Activated CD4-positive, alpha-beta T cell treated with anti-CD3 and anti-CD28 coated beads, Interleukin-2, amount 50 U/mL, for 1 hour (primary cell): ENCODE measurements at places on chromosomes 13 and 19.

GRCh38 chr19:6587093-6587820 is 3.7 kb downstream of the CD70 start:
- no peak for DNase-seq

GRCh38 chr19:53892981-53893325 is 11.0 kb downstream of the PRKCG start:
- no peak for DNase-seq

DNA sequence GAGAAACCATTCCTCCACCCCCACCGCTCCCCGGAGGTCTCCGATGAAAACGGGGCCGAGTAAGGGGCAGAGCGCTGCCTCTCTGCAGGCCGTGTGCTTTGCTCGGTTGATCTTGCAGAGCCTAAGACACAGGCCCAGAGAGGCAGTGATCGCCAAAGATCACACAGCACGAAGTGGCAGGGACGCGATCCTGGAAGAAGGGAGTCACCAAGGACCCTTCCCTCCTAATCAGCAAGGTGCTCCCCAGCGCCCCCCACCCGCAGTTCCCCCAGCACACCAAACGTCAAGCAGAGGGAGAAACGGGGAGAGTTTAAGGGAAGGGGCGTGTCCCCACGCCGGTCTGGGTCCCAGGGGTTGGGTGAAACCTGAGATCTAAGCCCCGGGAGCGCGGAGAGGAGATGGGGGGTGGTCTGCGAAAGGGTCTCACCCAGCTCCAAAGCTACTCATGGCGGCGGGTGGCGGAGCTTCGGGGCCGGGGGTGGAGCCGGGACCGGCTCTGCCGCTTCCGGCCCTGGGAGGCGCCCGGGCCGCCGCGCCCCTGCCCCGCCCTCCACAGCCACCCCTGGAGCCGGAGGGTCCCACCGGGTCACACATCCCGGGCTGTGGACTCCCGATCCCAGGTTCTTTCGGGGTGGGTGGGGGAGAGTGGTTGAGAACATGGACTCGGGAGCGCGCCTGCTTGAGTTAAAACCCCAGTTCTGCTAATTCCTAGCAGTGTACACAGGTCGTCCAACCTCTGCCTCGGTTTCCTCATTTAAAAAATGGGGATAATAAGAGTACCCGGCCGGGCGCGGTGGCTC is at the start of gene EML2:
Gene EML2, minus strand, starts transcription at position 468 of the 800 bp plus-strand sequence. Its CDS starts 21 bp downstream, at position 447.
- peak; percentile 47 for DNase-seq

DNA sequence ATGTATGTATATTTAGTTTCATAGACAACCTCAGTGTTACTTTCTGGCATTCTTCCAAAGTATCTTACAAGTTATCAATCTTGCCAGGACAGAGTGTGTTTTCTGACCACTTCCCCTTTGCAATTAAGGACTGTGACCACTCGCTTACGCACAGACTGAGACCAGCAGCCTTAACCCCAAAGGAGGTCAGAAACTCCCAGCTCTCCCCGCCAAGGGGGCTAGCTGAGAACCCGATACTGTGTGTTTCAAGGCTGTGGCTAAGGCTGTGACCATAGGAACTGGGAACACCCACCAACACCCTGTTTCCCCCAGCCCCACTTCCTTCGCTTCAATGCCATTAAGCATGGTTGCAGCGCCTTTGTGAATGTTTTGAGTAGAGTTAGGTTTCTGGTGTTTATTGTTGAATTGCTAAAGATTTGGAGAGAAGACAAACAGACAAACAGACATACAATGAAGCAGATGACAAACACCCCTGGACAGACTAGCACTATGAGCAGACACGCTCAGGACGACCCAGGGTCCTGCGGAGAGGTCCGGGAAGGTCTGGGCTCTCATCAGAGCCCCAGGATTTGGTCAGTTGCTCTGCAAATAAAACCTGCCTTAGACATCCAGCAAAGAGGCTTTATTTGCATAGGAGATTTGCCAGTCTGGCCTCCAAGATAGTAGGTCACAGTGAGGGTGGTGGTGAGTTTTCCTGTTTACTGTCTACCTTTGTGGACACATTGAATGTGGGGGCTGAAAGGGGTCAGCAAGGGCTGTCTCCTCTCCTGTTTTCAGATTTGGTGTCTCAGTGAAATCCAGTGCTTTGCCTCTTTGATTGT is 25.0 kb upstream of the TNFSF11 start:
- no peak for DNase-seq

DNA sequence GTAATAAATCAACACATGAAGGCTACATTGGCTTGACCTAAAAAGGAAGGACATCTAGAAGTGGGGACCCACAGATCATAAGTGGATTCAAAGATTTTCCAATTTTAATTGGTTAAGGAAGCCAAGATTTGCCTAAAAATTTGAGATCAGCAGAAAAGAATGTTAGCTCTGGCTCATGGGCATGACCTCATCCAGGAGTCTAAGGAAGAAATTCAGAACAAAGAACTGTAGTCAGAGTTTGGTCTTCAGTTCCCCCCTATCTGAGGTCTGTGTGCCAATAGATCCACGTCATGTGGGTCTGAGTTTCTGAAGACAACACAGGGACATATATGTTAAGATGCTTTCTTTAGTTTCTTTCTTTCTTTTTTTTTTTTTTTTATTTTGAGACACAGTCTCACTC is 648.8 kb upstream of the SPRY2 start:
- no peak for DNase-seq

- DNase-seq = no peak
Observed at GRCh38 chr19:18848878-18849661, 17.3 kb downstream of the UPF1 start.

DNA sequence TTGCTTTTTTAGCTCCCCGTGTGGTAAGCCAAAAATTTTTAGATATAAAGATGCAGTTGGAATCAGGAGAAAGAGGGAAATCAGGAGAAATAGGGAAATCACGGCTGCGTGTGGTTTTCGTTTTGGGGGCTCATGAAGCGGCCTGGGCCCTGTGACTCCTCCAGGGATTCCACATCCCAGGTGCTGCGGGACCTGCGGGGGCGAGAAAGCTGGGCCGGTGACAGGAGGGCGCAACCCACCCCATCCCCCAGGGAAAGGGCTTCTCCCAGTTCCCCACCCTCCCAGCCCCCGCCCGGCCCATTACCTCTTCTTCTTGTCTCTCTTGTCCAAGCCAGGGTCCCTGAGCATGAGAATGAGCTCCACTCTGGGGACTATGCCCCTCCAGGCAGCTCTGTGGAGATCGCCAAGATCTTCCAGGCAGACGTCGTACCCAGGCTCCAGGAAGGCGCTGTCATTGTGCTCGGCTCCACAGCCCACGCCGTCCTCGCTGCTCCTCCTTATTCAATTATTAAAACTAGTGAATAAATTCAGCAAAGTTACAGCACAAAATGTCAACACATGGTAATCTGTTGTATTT is 111.0 kb downstream of the MRPL57 start:
- no peak for DNase-seq

DNA sequence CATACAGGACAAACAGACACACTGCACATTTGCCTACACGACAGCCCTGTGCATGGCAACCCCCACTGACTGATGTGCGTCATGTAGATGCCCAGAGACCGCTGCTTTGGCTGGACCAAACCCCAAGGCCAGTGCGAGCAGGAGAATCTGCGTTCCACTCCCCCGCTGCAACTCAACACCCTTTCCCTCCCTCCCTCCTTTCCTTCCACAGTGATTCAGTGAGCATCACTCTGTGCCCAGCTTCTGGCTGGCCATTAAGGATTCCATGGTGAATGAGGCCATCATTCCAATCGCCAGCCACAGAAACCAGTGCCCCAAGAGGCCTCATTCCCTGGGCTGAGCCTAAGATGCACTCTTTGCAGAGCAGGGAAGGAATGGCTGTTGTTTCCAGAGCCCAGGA is 61.6 kb downstream of the GSX1 start:
- no peak for DNase-seq

DNA sequence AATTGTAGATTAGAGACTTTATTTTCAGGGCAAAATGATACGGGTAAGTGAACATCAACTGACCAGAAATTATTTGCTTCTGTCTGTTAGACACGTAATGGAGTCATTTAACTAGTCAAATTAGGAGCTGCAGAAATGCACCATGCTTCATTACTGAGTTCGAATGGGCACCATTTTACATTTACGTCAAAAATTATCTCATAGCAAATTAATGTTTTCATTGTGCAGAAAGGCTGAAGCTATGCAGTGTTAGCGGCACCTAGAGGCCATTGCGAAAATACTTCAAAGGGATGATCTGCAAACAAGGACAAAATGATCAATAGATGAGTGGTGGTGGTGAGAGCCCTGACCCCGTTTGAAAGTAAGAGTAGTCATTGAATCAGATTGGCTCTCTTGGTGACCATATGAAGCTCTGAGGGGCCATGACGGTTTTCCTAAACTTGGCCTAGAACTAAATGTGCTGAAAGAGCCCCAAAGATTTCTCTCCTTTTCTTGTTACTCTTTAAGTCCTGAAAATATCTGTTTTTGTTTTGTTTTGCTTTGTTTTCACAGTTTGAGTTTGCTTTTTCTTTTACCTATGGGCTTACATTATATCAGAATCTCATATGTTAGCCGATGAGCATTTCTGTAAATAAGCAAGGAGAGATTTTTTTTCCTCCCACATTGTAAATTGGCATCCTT is 277.9 kb downstream of the ZNF536 start:
- DNase-seq = no peak

- DNase-seq = no peak
Observed at GRCh38 chr19:48683349-48683748, 10.5 kb upstream of the NTN5 start.

- no peak for DNase-seq
Observed at GRCh38 chr19:19021115-19021514, 12.2 kb downstream of the SUGP2 start.

- no peak for DNase-seq
Observed at GRCh38 chr19:35905178-35905727, 2.8 kb downstream of the TYROBP start.

- DNase-seq = peak; percentile 80
Observed at GRCh38 chr19:54162241-54162805, 2.8 kb upstream of the LENG1 start.

DNA sequence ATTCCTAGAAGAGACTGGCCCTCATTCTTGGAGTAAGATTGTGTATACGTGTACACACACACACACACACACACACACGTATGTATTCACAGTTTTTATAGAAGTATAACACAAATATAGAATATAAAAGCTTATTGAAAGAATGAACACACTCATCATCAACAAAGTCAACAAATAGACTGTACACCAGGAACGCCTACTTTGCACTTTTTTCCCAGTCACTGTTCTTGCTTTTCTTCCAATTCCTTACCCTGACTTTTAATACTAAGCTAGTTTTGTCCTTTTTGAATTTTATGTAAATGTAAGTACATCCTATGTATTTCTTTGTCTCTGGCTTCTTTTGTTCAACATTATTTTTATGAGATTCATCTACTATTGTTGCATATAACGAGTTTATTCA is 264.5 kb downstream of the MAB21L1 start:
- no peak for DNase-seq

DNA sequence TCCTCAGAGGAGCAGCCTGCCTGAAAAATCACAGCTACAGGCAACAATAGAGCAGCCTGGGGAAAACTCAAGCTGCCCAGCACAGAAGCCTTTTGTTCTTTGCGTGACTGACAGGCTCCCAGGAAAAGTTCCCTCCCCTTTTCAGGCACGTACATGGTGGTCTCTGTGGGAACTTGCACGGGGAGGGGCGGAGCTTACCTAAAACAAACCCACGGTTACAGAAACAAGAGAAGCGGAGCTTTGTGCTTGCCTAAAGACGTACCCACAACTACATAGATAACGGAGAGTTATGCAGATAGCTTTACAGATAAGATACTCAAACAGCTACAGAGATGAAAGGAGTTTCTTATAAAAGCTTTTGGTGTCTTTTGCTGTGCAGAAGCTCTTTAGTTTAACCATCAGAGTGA is 11.4 kb downstream of the ETFB start:
- no peak for DNase-seq

DNA sequence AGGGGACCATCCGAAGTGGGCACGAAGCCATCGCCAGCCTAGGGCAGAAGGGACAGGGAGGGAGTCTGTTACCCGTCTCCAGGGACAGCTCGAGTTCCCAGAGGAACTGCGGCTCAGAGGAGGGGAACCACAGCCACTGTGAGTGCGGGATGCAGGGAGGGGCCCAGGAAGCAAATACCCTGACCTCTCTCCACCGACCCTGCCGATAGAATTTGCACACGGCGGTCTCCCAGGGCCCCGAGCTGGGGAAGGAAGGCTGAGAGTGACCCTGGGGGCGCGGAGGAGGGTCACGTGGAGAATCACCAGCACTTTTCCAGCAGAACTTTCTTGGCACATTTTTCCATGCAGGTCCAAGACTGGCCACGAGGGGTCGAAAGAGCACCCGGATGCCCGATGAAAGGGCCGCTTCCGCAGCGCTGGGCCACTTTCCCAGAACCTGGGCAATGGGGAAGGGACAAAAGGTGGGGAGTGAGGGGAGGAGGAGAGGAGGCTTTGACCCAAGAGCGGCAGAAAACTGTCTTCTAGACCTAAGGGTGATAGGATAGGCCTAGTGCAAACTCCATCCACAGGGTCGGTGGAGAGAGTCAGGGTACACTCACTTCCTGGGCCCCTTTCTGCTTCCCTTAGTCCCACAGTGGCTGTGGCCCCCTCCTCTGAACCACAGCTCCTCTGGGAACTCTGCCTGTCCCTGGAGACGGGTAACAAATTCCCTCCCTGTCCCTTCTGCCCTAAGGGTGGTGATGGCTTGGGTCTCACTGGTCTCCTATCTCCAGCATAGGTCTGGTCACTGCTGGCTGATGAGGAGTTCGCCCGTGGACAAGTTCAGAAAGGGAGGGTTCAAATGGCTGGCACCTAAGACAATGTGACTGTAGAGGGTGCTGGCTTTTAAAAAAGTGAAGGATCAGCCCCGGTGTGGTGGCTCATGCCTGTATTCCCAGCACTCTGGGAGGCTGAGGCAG is 5.3 kb upstream of the GPR4 start:
- DNase-seq = peak; percentile 25

- no peak for DNase-seq
Observed at GRCh38 chr13:28476919-28477708, 17.8 kb downstream of the FLT1 start.

- no peak for DNase-seq
Observed at GRCh38 chr13:110063490-110064421, 243.2 kb downstream of the COL4A1 start.

DNA sequence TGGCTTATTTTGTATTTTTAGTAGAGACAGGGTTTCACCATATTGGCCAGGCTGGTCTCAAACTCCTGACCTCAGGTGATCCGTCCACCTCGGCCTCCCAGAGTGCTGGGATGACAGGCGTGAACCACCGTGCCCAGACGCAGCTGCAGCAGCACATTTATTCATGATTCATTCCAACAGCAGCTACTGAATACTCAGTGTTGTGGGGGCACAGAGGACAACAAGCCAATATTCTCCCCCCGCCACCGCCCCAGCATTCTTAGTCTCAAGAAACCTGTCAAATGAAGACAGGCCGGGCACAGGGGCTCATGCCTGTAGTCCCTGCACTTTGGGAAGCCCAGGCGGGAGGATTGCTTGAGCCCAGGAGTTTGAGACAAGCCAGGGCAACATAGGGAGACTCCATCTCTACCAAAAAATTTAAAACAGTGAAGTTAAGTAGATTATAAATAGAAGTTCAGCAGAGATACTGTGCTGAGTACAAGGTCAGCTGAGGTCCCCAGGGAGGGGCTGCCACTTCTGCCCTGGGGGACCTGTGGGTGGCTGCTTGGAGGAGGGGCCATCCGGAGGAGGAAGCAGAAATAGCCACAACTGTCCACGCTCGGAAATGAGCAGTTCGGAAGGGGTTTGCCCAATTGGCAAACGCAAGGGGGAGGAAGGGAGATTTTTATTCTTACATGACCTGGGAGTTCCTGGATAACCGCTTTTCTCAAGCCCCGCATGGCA is 4.3 kb downstream of the DOT1L start:
- no peak for DNase-seq
